ENCODE measurements at places on chromosomes 7 and 10.

GRCh38 chr7:158244873-158245723 lies 342.5 kb downstream of the PTPRN2 start:
- DNase-seq: no peak

DNA sequence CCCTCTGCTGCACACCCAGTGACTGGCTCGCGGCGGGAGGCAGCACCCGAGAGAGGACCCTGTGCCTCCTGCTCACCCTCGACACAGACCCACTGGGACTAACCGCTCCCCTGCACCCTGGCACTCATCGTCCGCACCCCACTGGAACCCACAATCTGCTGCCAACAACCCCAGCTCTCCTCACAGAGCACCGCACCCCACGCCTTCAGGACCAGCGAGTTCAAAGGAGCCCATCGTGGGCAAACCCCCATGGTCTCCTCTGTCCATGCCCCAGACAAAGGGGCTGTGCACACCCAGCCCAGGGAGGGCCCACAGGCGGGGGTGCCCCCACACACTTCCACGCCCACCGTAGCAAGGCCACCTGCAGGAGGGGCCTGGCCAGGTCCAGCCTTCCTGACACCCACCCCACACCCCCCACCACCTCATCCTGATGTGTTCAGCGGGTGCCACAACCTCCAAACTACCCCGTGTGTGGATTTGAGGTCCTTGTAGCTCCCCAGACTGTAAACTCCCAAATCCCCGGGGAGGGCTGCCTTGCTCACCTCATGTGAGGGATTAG lies 14.0 kb downstream of the RASGEF1A start:
- no peak for DNase-seq

DNA sequence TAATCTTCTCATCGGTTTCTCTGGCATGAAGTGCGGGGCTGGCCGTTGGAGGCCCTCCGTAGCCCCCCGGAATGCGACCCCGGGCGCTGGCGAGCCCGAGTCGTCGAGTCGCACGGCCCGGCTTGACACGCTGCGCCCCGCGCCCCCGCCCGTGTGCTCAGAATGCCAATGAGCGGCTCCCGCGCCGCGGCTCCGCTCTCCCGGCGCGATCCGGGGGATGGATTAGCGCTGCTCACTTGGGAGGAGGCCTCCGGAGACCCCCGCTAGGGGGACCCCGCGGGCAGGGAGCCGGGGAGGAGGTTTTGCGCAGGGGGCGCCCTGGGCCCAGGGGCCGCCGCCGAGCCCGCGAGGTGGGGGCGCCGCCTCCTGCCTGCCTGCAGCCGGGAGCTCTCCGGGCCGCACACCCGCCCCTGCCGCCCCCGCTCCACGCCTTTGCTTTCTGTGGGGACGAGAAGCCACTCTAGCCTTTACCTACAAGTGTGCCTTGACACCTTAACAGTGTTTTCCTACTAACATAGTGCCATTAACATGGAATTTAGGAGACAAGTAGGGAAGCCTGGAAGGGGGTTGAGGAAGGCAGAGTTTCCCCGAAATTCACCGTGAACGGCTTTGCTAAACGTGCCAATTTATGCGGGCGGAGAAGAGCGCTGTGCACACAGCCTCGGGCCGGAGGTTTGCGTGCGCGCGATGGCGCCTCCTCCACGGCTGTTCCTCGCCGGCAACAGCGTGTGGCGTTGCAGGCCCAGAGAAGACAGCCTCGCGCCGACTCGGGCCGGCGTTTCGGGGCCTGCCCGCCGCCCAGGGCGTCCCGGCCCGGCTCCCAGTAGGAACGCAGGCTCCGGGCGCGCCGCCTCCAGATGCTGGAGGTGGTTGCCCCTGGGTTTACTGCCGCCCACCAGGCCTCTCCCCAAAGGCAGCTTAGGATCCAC lies 7.1 kb downstream of the SHH start:
- peak; percentile 64 for DNase-seq

- peak; percentile 42 for DNase-seq
Measured at GRCh38 chr7:34895202-34895601, 142.1 kb downstream of the DPY19L1 start.

DNA sequence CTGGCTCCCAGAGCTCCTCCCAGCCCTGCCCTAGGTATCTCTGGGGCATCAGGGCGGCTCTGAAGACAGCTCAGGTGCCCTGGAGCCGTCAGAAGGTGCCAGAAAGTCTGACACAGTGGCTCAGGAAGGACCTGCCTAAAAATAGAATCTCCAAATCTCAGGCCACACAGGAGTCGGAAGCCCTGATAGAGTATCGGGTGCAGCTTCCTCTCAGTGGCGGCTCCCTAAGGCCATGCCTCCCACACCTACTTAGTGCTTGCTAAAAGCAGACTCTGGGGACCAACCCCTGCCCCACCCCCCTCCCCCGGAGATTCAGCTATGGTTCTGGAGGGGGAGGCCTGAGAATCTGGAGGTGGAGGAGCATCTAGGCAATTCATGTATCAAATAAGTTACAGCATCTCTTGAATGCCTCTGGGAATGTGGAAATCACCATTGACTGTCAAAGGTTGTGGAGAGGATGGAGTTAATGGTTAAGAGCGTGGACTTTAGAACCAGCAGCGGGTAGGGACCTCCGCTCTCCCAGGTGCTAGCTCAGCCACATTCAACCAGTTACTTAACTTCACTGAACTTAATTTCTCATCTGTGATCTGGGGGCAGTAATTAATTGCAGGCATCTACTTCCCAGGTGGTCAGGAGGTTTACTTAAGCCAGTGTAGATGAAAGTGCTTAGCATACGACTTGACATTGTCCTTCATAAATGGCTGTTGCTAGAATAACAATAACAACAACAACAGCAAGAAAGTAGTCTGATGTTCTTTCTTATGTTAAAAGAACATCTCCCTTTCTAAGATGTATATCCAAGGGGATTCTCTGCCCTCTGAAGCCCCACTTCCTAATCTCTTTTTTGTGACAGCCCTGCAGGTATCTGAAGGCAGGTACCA lies 38.6 kb upstream of the MXI1 start:
- no peak for DNase-seq

DNA sequence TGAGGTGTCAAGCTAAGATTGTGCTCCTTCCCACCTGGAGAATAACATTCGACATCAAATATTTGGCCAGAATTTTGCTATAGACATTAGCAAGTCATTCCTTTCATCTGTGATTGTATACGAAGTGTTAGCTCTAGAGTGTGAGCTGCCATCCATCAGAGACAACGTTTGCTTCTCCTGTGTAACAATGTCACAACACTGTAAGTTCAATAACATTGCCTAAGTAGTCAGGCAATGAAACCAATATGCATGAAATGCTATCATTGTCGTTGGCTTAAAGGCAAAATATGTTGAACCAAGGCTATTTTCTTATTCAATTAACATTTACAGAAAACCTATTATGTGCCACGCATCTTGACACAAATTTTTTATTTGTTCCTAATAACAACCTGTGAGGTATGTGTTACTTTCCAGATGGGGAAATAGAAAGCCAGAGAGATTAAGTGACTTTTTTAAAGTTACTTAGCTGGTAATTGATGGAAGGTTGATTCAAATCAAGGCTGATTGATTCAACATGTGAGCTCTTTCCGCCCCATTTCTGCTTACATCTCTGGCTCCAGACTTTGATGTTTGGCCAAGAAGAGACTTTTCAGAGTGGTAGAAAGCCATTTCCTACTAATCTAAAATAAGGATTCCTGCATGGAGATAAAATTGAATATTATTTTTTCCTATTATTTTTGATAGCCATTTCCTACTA lies 32.0 kb downstream of the BET1 start:
- no peak for DNase-seq

GRCh38 chr7:127650847-127651555 lies 993 bp upstream of the SND1 start:
- DNase-seq: peak; percentile 24

DNA sequence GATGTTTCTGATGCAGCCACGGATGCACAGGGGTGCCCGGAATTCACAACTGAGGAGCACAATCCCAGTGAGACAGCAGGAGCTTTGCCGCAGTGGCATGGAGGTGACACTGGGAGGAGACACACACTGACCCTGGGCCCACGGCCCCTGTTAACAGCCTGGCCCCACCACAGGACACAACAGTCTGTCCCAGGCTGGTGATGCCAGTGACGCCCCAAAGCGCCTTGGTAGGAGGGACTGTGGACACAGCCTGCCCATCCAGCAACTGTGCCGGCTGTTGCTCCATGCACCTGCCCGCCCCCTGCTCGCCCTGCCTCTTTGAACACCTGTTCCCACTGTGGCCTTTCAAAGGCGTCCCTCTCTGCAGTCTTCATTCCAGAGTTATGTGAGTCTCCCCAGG lies 49.8 kb downstream of the KLF6 start:
- DNase-seq: no peak

DNA sequence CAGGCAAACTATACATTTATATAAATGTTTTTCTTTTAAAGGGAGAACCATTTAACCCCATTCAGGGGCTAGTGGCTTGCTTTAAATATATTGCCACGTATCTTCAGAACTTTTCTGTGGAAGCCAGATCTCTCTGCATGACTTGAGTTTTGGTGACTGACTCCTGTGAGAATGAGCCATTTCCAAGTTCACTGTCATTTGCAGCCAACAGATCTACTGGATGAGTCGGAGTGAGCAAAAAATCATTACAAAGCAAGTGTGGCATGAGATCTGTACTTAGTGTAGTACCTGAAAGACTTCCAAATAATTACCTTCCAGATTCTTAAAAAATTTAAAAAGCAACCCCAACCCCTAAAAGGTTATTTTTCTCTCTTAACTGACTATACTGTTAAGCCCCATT lies 45.6 kb downstream of the PDSS1 start:
- DNase-seq: no peak
